Right renal cortex interstitium (tissue), 3 donors: ENCODE measurements at places on chromosomes 11 and 22.

- no peak for DNase-seq
Measured at GRCh38 chr22:46414704-46415103, 79.2 kb downstream of the TRMU start.

DNA sequence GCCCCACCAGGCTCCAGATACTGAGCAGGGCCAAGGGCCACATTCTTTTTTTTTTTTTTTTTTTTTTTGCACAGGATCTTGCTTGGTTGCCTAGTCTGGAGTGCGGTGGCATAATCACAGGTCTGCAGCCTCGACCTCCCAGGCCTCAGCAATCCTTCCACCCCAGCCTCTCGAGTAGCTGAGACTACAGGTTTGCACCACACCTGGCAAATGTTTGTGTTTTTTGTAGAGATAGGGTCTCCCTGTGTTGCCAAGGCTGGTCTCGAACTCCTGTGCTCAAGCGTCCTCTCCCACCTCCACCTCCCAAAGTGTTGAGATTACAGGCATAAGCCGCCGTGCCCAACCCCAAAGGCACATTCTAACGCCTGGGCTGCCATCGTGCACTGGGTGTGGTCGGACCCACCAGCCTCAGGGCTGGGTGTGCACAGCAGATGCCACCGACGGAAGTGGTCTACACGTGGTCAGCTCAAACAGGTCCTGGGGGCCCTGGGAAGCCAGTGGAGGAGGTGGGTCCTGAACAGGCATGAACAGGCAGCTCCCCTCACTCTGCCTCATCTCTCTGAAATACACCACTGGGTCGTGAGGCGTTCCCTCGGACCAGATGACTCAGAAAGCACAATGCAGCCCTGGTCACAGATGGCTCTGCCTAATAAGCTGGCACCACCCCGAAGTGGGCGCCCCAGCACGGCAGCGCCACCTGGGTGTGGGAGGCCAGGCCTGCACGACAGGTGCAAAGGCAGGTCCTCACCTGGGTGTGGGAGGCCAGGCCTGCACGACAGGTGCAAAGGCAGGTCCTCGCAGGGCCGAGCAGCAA is 5.1 kb upstream of the B4GALNT4 start:
- no peak for DNase-seq

DNA sequence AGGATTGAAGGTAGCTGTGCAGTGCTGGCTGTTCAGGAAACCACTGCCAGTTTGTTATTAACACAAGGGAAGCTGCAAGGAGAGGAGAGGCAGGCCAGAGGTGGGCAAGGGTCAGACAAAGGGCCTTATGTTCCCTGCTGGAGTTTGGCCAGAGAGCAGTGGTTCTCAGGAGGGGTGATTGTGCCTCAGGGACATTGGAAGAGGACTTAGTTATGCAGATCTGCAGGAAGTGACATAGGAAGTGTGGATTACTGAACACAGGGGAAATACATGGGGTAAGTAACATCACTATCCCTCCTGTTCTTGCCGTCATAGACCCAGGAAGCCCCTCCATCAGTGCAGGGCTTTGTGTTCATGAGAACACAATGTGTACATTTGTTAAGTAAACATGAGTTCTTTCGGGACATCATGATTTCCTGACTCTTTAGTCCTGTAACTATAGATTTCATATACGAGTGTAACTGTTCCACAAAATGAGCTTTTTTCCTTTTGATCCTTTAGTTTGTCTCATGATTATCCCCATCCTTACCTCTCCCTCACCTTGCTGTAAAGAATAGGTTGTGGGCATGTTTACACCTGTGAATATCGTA is 5.9 kb downstream of the SRRD start:
- DNase-seq, result no peak

- DNase-seq, result no peak
Measured at GRCh38 chr11:122778148-122778547, 60.2 kb upstream of the CRTAM start.

DNA sequence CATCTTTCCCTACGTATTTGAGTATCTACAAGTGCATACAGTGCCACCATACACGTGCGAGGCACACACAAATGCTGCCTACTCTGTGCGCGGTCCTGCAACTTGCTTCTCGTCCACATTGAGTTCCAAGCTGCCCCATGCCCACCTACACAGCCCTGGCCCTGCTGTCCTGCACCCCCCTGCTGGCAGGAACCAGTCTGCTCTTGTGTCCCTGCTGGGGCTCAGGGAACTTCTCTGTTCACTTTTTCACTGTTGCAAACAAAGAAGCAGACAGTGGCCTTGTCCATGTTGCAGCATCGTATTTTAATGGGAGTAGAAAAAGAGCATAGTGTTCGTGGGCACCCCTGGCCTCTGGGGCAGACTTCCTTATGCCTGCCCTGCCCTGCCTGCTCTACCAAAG is 14.0 kb downstream of the CPT1A start:
- DNase-seq, result no peak

- DNase-seq, result no peak
Measured at GRCh38 chr22:29834046-29834445, 4.0 kb downstream of the ASCC2 start.

GRCh38 chr11:9784602-9785315 is 120.9 kb downstream of the SWAP70 start:
- no peak for DNase-seq

DNA sequence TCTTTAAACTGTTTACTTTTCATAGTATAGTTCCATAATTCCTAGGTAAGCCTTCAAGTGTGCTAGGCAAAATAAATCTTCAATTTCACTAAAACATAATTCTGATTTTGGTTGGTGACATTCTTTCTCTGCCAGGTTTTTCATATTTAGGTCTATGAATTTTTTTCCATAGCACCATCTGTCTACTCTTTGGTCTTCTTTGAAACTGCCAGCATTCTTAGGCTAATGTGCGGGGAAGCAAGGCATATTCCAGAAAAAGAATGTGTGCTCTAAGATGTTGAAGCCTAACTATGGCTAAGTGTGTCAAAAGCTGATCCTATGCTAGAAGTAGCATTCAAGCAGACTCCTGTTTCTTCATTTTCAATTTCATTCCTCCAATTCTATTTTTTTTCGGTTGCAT is 213.9 kb upstream of the C11orf87 start:
- DNase-seq, result no peak

- no peak for DNase-seq
Measured at GRCh38 chr11:1330473-1330872, 21.0 kb upstream of the TOLLIP start.

DNA sequence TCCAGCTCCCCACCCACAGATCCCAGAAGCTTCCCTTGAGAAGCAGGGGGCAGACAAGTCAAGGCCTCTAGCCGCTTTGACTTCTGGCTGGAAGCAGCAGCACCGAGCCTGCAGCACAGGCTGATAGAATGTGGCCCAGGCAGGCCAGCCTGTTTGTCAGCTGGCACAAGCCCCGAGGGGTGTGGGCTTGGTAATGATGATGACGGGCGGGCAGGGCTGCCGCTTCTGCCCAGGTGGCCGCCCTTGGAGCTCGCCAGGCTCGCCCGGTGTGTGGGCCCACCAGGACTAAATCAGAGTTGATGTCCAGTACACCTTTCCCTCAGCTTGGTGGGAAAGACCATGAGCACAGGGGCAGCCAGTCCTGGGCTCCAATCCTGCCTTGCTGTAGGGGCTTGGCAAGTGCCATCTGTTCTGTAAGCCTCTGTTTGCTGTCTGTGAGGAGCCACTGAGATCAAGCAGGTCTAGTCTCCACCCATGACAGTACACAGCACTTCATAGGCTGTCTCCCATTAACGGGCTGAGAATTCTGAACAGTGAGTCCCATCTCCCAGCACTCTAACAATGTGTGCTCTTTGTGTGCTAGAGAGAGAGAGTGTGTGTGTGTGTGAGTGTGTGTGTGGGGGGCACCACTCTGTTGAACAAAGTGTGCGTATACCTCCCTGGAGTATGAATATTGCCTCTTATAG is 26.8 kb downstream of the MICAL2 start:
- no peak for DNase-seq

DNA sequence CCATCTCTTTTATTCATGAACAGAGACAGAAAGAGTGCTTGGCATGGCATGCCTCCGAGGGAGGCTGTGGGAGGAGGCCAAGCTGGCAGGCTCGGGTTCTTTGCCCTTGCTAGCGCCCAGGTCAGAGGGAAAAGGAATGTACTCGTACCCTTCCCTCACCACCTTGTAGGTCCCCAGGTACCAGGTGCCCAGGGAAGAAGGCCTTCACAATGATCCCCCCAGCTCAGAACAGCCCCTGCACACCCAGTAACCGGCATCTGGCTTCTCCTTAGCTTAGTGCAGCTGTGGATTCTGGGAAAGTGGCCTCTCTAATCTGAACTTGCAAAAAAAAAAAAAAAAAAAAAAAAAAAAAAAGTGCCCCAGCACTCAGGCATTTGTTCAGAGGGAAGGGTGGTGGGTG is 1.3 kb downstream of the HEPN1 start:
- no peak for DNase-seq

DNA sequence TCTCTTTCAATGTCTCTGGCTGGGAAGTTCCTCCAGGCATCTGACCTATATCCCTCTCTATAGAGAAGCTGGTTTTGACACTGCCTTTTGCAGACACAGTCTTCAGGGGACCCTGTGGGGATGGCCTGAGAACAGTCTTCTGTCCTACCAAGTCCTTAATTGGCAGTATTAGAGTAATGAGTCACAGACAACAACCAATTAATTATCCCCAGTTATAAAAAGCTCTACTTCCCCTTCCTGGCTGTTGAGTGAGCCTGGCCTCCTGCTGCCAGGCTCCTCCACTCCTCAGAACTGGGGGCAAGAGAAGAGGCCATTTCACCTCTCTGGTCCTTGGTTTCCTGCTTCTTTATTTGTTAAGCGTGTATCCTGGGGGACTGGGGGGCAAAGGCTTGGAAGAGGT is 41.2 kb upstream of the KLHL35 start:
- no peak for DNase-seq

- DNase-seq, result no peak
Measured at GRCh38 chr11:30774496-30775232, 188.5 kb upstream of the MPPED2 start.

GRCh38 chr22:27785831-27786230 is 15.7 kb downstream of the MN1 start:
- DNase-seq, result no peak

- no peak for DNase-seq
Measured at GRCh38 chr11:100769617-100770016, 82.5 kb downstream of the ARHGAP42 start.

GRCh38 chr11:933142-933851 is 7.6 kb downstream of the AP2A2 start:
- no peak for DNase-seq

DNA sequence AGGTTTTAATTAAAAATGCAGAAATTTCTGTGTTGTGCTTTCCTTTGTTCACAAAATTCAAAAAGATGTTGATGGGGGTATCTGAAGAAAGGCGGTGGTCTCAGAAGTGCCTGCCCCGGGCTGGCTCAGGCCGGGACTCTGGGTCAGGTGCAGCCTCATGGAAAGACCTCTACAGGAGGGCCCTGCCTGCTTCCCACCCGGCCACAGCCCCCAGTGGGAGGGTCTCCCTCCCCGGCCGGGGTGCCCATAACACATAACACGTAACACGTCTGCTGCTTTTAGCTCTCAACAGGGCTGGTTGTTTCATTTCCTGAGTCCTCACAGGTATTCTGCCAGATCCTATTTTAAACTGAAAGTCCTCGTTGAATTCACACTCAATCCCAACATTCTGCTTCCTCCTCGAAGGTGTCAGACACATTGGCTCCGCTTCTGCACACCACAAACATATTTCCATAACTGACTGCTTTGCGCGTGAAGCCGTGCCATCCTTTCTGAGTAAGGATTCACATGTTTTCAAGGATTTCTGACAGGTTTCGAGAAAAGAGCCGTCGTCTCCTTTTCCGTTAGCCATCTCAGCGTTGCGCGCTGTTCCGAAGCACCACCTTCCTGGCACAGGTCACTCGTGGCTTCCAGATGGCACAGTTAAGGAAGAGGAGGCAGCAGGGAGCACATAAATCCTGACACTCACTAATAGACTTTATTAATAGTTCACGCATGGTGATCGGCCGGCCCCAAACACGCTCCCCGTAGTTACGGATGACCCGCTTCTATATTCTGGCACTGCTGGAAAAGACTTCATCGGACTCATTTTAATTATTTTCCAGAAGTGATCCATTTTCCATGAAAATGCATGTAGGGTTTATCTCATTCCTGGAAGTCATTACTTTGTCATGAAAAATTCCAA is 569.3 kb downstream of the BRD1 start:
- no peak for DNase-seq

DNA sequence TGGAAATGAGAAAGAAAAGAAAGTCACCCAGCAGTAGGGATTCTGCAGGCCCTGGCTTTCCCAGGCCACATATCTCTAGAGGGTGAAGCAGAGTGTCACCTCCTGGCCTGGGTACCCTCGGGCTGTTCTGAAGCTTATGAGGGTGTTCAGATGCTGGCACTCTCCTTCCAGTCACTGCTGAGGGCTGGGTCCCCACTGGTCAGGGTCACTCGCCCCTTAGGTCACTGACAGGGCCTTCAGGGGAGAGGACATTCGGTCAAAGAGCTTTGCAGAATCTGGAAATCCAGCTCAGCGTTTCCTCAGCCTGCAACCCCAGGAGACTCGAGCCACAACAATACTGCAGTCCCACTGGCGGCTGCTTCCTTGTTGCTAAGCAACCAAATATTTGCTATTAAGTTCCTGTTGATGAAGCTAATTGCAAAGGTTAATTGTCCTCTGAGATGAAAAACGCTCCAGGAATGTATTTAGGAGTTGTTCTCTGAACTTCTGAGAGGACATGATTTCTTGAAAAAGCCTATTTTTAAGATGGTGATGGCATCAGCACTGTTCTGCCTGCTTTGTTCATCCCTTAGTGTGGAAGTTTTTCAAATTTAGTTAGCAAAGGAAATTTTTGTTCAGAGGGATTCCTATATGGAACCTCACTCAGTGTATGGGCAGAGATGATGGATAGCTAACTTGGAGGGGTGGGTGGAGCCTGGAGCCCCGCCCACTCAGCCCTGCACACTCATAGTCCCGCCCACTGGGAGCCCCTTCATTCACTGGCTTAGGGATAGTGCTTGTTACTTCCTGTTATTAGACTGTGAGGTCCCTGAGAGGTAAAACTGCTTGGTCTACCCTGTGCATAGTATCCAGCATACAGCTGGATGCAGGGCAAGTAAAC is 109.2 kb downstream of the CSNK2A3 start:
- peak; percentile 42 for DNase-seq

DNA sequence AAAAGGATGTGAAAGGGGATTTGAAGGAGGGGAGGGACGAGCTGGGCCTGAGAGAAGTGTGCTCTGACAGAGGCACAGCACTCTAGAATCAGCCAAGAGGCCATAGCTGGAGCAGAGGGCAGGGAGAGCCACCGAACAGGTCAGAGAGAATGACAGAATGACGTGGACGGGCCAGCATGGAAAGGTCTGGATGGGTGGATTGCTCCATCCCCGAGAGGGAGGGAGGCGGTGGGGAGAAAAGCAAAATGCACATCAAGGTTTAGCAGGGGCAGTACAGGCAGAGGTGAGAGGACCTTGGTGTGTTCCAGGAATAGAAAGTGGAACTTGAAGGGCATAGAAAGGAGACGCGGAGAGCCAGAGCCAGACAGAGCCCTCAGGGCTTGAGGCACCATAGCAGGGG is 6.9 kb downstream of the PMM1 start:
- no peak for DNase-seq

- DNase-seq, result no peak
Measured at GRCh38 chr22:43044290-43044712, 29.4 kb upstream of the PACSIN2 start.

DNA sequence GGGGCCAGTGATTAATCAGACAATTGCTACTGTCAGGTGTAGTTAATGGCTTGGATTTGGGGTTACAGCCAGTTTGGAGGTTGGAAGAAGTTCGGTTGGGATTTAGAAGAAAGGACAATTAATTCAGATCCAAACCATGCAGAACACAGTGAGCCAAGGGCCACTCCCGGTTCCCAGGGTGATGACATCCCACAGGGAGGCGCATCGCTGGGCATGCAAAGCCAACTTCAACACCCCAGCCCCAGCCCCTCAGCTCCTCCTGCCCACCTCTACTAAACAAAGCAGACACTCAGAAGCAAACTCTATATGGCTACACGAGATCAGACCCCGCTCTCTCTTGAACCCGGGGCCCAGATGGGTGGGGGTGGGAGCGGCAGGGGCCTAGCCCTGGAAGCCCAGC is 10.2 kb downstream of the MB start:
- DNase-seq, result no peak
